Large intestine (tissue), 12 donors: ENCODE measurements at places on chromosomes 2 and 18.

GRCh38 chr2:22110244-22110651 lies 986.5 kb downstream of the TDRD15 start:
- DNase-seq = no peak

DNA sequence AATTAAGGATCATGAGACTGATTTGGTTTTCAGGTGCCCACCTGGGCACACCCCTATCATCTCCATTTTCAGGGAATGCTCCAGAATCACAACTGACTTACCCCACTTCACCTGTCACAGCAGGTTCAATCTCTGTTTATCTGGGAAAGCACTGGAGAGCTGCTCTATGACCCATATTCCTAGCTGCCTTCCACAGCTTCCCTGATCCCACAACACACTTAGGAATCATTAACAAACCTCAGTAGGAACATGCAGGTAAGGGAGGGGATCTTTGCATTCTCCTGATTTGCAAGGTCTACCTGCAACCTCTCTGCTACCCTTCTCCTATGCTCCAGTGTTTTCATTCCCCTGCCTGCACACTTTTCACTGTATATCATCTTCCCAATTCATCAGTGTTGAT lies 18.7 kb upstream of the FABP1 start:
- peak; percentile 67 for DNase-seq

DNA sequence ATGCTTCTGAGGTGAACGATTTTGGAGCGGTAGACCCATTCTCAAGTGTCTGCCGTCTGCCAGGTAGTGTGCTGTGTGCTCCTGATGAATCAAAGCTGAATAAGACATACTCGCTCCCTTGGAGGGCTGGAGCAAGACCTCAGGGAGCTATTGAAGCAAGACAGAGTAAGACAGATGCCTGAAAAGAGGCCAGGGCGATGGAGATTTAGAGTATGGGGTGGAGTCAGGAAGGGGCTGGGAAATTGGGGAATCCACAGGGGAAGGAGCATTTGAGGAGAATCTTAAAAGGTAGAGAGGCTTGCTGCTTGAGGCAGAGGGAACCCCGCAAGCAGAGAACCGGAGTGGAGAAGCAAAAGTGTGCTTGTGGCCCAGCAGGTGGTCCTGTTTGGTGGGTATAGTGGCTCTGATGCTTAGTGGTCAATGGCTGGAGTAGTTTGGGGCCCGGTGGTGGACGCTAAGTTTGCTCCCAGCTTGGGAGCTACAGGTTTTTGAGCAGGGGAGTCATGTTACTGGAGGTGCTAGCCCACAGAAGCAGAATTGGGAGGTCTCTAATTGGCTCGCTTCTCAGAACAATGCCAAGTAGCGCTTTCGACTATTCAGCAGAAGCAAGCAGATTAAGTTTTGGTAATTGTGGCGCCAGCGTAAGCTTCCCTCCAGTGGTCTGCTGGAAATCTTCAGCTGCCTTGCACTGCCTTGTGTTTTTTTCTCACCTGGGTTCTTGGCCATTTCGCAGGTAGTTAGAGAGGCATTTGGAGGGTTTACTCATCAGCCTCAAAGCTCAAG lies 2.0 kb downstream of the CNNM4 start:
- no peak for DNase-seq

DNA sequence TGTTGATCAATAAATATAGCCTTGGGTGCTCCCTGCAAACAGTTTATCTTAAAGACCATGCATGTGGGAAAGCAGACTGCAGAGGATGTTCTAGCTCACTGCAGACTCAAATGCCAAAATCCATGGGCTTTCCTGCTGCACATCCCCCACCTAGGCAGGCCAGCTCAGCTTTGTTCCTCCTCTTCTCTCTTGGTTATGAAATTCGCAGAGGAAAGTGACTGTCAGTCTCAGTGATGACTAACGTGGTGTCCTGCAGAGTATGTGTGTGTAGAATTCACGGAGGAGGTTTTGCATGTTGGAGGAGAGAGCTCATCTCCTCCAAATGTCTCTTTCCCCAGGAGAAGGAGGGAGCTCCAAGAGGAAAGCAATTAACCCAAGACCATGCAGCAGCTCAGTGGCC lies 21.4 kb upstream of the KCNS3 start:
- DNase-seq = no peak

GRCh38 chr2:161586517-161587167 lies 37.6 kb upstream of the SLC4A10 start:
- no peak for DNase-seq

DNA sequence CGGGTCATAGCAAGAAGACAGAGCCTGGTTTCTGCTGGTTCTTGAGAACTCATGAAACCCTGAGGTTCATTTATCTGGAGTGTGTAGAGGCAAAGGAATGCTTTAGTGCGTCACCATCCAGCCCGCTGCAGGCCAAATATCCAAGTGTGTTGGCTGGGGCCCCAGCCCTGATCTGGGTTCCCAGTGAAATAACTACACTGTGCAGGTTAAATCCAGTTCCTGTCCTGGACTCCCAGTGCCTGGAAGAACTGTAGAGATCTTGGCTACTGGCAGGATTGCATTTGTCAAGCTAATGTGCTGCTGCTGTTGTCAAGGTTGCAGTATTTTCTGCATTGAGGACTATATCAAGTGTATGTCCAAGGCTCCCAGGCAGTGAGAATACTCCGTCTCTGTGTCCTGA lies 89.9 kb downstream of the MAPK4 start:
- DNase-seq = no peak

- no peak for DNase-seq
Measured at GRCh38 chr2:1600191-1601066, 143.9 kb downstream of the PXDN start.
